ENCODE measurements at places on chromosomes 16 and 17.

- DNase-seq, result no peak
Observed at GRCh38 chr17:43740541-43740940, 18.1 kb downstream of the SOST start.

DNA sequence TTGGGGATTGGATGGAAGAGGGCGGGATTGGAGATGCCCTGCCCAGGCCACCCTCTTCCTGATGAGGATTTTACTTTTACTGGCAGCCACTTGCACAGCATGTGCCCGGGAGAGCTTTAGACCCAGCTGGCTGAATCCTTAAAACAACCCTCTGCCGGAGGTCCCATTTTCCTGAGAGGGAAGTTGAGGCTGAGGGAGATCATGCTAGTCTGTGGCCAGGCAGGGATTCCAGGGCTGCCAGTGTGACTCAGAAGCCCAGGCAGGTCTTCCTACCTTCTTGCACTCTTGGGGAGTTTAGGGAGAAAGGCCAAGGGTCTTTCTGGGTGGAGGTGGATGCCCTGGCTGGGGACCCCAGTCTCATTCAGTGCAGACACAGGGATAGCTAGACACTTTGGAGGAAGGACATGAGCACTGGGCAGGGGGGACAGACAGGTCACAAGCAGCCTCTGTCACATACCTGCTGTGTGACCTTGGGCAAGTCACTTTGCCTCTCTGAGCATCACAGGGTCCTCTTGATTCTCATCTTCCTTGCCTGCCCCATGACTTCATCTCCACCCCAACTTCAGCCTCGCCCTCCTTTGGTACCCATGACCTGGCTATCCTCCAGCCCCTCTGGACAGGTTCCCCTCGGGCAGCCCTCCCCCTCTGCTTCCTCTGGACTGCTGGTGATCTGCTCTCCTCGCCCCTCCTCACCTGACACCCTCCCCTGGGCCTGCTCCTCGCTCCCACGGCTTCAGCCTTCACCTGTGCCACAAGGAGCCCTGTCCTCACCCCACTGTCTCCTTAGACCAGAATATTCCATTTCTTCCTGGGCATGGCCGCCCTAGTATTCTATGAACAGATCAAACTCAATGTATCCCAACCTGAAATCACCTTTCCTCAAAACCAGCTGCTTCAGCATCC lies 11.3 kb upstream of the DCAF7 start:
- DNase-seq, result no peak

- DNase-seq, result no peak
Observed at GRCh38 chr16:27434141-27435051, 32.4 kb downstream of the IL21R start.

- DNase-seq, result peak; percentile 83
Observed at GRCh38 chr17:31549525-31550388, 158.3 kb downstream of the RAB11FIP4 start.

- DNase-seq, result no peak
Observed at GRCh38 chr17:9874722-9875121, 30.3 kb downstream of the RCVRN start.

- DNase-seq, result no peak
Observed at GRCh38 chr16:51056331-51056730, 94.7 kb downstream of the SALL1 start.

DNA sequence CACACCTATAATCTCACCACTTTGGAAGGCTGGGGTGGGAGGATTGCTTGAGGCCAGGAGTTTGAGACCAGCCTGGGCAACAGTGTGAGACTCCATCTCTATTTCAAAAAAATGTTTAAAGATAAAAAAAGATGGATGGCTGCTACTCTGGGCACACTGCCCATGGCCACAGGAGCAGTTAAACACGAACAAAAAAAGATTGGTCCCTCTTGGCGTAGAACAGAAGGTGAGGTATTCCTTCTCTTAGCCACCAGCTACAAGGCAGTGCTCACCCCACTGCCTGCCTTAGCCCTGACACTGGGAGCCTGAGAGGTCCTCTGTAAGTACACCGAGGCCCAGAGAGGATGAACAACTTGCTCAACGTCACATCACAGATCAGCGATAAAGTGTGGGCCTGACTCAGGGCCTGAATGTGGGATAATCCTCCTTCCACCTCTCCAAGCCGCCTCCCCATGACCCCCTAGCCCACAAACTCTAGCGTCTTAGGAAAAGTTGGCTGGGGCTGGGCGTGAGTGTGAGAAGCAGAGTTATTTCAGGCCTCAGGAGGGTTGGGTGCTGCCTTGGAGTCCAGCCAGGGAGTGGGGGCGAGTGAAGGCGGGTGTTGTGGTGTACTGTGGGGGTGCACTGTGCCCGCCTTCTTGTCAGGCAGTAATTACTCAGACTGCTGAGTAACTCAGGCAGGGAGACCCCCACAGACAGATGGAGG lies 2.3 kb upstream of the DPH1 start:
- DNase-seq, result no peak

DNA sequence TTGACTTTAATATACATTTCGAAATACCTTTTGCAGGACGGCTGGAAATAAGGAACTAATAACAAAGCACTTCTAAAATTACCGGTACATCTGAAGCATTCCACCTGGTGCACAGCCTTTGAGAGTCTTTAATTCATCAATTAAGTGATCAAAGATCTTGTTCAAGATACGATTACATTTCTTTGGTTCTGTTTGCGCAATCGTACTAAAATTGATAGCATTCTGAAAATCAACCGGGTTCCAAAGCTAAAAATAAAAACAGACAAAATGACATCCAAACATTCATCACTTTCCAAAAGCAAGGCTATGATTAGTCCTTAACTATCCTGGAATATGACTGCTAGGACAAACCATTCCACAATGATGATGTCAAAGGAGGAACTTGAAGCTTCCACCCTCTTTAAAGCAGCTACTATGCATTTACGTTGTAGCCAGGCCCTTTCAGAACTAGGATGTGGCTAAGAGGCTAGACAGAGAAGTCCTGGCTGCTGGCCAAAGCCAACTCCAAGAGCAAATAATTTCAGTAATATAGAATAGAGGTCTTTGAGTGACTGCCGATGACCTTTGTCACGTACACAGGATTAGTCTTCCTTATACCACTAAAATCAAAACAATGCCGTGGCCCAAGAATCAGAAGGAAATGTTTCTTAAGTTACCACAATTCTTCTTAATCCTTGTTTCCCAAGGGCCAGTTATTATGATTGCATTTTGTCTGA lies 299.8 kb upstream of the PSMD7 start:
- no peak for DNase-seq

GRCh38 chr17:58317421-58318064 lies 11.1 kb downstream of the TSPOAP1 start:
- peak; percentile 84 for DNase-seq

- peak; percentile 84 for DNase-seq
Observed at GRCh38 chr17:28812748-28813377, 29.7 kb downstream of the FAM222B start.

DNA sequence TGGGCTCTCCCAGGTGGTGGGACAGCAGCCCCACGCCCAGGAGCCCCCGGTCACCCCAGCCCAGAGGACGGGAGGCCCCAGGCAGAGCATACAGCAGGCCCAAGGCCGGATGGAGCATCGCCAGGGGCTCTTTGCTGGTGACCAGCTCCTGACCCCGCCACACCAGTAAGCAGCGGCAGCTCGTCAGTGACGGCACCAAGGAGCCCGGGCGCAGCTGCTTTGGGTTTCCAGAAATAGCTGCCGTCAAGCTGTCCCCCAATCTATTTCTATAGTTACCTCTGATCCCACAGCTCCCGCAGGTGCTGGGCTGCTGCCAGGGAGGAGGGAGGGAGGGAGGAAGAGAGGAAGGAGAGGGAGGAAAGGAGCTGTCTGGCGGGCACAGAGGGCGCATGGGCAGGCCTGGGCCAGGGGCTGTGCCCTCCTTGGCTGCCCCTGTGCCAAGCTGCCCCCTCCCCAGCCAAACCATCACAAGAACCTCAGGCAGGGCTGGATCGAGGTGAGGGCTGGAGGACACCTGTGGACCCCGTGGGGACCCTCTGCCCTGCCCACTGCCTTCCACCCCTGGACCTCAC lies 10.8 kb upstream of the RASD1 start:
- no peak for DNase-seq

DNA sequence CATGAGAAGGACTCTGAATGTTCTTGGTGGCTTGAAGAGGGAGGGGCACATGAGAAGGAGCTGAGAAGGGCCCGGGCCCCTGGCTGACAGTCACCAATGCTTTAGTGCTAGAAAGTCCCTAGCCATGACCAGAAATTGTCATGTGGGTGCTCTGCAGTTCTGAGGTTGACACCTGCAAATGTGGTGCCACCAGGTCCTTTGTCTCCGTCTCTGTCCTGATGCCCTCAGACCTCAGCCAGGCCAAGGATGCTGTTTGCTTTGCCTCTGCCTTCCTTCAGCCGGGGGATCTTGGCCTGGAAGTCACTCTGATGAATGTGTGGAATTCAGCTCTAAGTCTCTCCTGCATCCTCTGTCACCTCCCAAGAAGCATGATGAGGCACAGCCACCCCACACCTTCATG lies 63.6 kb downstream of the TNFRSF13B start:
- no peak for DNase-seq

GRCh38 chr17:63002625-63003024 lies 36.6 kb downstream of the TANC2 start:
- DNase-seq, result no peak

DNA sequence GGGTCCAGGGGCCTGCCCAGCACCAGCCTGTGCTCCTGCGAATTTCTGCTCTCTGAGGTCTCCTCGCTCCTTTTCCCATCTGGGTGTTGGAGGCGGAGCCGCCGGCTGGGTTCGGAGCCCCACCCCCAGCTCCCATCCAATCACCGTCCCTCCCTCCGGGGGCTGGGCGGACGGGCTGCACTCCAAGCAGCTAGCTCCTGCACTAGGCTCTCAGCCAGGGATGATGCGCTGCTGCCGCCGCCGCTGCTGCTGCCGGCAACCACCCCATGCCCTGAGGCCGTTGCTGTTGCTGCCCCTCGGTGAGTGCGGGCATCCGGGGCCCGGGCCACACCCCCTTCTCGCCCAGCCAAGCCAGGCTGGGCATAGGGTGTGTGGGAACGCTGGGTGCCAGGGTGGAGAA lies at the start of gene NRN1L:
NRN1L (plus strand) TSS at position 202 of the 400 bp plus-strand sequence; CDS start at position 221, 19 bp downstream.
- DNase-seq, result no peak

DNA sequence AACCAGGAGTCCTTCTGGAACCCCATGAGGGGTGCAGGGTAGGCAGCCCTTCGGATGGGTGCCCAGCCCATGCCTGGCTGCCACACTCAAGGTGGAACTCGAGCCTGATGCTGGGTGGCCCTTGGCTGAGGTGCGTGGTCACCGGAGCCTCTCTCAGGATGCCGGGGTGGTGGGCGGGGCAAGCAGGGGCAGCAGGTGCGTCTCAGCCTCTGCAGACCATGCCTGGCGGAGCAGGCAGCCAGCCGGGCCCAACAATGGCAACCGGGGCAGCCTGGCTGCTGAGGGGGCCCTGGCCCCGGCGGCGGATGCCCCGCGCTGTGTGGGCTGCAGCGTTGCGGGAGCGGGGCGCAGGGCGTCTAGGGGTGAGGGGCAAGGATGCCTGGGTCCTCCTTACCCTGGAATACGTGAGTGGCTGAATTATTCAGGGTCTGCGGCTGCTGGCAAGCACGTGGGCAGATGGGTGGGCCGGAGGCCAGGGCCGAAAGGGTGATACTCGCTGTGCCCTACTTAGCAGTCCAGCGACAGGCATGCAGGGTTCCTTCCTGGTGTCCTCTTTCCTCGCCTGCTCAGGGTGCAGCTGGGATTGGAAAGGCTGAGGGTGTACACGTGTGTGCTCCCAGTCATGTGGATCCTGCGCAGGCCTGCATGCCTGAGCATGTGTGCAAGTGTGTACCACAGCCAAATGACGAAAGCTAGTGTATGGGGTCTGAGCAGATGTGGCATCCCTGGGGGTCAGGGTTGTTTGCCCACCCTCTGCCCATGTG lies 14.6 kb downstream of the MYO15A start:
- no peak for DNase-seq

DNA sequence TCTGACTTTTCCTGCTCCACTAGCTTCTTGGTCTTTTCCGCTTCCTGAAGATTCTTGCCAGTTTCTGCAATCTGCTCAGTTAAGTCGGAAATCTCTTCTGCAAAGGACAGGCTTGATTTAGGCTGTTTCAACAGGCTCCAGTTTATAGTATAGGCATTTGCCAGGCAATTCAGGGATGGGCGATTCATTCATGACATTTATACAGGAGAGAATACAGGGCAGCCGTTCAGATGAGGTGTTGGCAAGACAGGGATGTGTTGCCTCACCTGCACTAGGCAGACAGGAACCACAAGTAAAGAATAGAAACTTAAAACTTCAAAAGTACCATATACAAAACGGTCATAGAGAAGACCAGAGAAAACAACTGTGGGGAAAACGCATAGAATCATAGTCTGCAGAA lies 61.7 kb downstream of the MYH13 start:
- DNase-seq, result no peak

GRCh38 chr16:31085873-31086628 lies 2.7 kb downstream of the PRSS53 start:
- no peak for DNase-seq

GRCh38 chr17:38747463-38748148 lies 530 bp downstream of the PCGF2 start:
- DNase-seq, result no peak

DNA sequence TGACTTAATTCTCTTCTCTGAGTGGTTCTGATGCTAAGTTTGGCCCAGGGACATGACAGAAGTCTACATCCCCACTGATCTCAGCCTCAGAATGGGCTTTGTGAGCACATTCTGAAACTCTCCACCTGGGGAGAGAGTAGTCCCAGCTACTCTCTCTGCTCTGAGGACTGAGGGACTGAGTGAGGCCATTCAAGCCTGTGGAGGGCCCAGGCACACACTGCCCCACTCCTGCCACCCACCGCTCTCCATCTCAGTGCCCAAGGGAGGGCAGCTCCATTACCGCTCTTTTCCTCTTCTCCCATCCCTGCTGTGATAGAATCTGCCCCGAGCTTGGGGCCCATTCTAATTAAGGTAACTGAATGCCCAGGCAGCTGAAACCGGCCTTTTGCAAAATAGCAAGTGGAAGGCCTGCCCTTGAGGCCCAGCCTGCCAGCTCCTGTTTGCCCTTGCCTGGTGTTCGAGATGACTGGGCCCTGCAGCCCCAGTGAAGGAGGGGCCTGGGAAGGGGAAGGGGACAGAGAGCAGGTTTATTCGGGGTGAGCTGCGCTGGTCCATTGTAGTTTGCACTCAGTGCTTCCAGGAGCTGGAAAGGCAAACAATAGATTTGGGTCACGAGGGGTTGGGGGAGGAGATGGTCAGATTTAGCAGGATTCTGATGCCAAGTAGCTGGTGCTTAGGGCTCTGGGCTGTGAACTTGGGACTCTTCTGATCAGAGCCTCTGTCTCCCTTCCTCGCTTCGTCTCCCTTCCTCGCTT lies 76.2 kb downstream of the RAB11FIP4 start:
- no peak for DNase-seq

DNA sequence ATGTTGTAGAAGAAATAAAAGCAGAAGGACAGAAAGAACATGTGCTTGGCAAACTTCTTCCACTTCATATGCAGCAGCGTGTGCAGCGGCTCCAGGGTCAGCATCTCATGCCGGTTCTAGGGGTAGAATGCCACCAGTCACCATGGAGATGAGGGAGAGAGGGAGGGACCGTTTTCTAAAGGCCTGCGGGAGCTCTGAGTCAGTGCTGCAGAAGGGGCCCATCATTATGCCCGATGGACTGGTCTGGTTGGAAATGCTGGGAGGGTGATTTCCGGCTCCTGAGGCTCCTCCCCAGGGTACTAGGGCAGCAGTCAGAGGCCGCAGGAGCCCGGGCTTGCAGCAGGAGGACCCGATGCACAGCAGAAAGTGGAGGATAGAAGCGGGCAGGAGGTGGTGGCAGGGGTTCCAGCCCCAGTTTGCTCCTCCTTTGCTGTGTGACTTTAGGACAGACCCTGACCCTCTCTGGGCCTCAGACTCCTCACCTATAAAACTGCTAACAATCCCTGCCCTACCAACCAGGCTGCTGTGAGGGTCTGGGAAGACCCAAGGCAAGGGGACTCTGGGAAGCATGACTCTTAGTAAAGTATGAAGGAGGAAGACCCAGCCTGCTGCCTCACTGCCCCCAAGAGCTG lies 28.6 kb downstream of the TRPV3 start:
- no peak for DNase-seq

- no peak for DNase-seq
Observed at GRCh38 chr16:6204945-6205344, 1107.3 kb upstream of the EEF2KMT start.
